ENCODE measurements at places on chromosomes 5 and 9.
A peak's percentile ranks its signal among the peaks of the same experiment; 100 is the strongest.

- DNase-seq = no peak
These were observed 78.2 kb downstream of the ATP10B start for GRCh38 chr5:160773646-160774410.

DNA sequence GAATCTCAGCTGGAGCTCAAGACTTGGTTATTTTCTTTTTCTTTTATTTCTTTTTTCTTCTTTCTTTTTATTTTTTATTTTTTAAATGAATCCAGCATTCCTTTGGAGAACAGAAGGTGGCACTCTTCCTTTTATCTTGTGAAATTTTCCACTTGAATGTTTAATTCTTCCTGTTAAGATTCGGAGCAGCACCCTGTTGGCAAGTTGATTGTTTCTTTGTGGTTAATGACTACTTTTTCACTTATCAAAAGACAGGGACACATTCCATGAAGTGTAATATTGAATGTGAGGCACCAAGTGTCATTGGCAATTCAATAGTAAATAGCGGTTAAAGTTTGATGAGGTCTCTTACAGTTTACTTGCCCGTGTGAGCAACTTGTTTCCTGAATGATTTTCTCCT is 240.5 kb upstream of the CHD1 start:
- DNase-seq = no peak

- DNase-seq = no peak
These were observed 3.1 kb upstream of the CAMLG start for GRCh38 chr5:134735243-134735642.

DNA sequence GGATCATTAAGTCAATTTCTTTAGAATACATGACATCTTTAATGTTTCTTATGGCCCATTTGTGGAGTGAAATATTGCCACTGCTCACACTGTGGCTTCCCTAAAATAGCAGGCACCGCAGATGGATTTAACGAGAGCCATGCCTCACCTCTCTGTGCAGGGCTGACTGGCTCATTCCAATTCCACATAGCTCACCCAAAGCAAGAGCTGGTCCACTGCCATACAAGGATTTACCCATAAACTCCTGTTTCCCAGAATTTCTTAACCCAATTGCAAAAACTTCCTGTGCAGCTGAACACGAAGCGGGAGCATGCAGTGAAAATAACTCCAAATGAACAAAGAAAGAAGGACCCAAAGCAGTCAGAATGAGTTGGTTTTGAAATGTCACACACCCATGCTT is 159.5 kb downstream of the BAAT start:
- DNase-seq = no peak

- DNase-seq = no peak
These were observed 352.4 kb upstream of the ACTBL2 start for GRCh38 chr5:57834829-57835608.

DNA sequence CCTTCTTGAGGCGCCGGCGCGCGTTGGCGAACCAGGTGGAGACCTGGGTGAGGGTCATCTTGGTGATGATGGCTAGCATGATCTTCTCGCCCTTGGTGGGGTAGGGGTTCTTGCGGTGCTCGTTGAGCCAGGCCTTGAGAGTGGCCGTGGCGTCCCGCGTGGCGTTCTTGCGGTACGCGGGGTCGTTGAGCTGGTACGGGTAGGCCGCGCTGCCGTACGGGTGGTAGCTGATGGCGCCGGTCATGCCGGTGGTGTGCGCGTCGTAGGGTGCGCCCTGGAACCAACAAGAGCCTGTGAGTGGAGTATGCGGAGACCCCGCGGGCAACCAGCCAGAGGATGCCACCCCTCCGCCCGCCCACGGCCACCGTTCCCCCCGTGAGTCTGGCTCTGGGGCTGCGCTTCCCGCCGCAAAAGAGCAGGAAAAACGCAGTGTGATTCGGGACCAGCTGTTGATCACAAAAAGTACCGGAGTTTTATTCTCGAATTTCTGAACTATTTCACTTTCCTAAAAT is 1.9 kb downstream of the IRX2 start:
- DNase-seq = no peak

- DNase-seq = no peak
These were observed 75.2 kb upstream of the GALNT10 start for GRCh38 chr5:154115291-154115690.

GRCh38 chr9:99626426-99626825 is 195.3 kb upstream of the NR4A3 start:
- DNase-seq = no peak

DNA sequence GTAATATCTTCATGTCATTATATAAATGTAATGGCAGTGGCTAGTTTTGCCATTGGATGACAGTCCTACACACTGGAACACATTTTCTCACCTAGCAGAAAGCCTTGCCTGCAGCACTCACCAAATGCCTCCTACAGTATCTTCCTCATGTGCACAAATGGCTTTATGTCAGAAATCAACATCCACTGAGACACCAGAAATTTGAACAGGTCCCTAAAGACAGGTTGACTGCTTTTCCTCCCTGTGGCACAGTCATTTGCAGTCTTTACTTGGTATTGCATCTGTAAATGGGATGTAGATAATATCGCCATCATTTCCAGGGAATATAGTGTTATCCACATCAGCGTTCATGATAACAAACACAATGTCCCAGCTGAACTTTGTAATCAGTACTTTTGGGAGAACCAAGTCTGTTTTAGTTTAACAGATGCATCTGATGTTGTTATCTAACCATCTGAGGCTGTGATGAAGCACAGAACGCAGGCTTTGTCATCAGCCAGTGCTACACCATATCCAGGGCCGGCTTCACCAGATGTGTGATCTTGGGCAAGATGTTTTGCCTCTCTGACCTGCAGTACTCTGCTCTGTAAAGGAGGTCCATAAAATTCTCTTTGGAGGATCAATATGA is 83.9 kb upstream of the TAS2R1 start:
- DNase-seq = no peak

- no peak for DNase-seq
These were observed 215.8 kb upstream of the DAB2 start for GRCh38 chr5:39640552-39640951.

- DNase-seq = no peak
These were observed 142.4 kb downstream of the MAPKAP1 start for GRCh38 chr9:125564631-125565030.

DNA sequence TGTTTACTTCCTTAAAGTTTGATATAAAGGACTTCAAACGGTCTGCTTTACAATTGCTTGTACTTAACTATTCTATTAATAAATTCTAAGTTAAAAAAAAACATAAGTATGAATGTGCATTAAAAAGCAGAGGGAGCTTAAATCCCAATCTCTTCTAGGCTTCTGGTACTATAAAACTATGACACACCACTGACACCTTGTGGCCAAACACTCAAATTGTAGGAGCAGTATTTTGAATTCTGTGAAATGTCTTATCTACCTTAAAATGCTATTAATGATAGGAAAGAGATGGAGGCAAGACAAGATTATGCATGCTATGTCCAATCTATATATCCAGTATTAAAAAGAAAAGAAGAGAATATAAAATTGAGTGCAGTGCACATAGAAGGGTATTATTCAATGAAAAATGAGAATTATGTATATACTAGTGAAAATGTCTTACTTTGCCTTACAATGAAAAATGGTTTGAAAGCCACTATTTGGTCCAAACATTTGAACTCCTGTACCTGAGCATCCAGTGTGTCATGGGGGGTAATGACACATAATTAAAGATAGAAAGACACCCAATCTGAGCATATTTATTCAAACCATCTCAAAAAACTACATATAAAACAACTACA is 87.6 kb downstream of the ERP44 start:
- peak; percentile 36 for DNase-seq

GRCh38 chr5:76808141-76808691 is 10.6 kb upstream of the F2RL1 start:
- no peak for DNase-seq

DNA sequence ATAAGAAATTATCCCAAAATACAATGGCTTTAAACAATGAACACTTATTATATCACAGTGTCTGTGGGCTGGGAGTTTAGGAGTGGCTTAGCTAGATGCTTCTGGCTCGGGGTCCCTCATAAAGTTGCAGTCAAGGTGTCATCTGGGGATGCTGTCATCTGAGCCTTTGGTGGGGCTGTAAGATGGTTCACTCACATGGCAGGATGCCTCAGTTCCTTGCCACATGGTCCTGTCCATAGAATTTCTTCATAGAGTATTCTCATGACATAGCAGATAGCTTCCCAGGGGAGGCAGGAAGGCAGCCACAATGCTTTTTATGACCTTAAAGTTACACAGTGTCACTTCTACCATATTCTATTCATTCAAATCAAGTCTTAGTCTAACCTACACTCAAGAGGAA is 51.2 kb upstream of the HMHB1 start:
- DNase-seq = no peak

GRCh38 chr5:54263447-54263846 is 46.9 kb downstream of the ARL15 start:
- no peak for DNase-seq

GRCh38 chr5:89309268-89309667 is 426.3 kb upstream of the MEF2C start:
- DNase-seq = peak; percentile 47

DNA sequence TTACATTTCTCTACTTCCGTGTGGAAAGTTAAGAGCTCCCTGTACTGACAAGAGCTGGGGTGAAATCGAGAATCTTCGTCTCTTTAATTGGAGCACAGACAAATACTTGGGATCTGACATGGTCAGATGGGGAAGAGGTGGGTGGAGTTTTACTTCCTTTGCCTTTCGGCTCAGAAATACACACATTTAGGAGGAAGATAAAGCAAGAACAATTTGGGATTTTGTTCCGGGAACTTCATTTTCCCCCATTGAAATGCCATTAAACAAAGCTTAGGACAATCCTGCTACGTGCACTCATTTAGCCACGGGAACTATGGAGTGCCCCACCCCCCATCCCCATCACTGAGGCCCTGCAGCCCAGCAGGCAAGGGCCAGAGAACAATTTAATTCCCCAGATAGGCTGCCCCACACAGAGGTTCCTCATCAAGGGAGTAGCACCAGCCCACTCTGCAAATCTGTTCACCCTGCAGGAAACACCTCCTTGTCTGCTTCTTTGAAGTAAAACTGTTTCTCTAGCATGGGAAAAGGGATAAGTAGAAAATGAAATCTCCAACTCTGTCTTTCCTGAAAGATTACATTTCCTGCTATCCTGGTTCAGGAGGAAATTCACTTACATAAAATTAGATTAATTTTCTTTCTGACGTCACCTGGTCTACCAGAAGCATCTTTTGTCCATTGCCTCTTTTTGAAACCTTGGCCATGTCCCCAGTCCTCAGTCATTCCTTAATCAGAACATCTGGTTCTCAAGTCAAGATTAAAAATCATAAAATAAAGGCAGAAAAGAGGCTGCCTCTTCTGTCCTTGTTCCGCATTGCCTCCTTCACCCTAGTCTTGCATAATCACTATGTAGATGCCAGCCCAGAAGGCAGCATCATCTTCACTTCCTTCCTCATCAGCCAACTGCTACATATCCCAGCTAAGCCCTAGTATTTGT is 206.4 kb downstream of the ENC1 start:
- no peak for DNase-seq

GRCh38 chr9:113715086-113715485 is 161.0 kb upstream of the ZNF618 start:
- DNase-seq = no peak

DNA sequence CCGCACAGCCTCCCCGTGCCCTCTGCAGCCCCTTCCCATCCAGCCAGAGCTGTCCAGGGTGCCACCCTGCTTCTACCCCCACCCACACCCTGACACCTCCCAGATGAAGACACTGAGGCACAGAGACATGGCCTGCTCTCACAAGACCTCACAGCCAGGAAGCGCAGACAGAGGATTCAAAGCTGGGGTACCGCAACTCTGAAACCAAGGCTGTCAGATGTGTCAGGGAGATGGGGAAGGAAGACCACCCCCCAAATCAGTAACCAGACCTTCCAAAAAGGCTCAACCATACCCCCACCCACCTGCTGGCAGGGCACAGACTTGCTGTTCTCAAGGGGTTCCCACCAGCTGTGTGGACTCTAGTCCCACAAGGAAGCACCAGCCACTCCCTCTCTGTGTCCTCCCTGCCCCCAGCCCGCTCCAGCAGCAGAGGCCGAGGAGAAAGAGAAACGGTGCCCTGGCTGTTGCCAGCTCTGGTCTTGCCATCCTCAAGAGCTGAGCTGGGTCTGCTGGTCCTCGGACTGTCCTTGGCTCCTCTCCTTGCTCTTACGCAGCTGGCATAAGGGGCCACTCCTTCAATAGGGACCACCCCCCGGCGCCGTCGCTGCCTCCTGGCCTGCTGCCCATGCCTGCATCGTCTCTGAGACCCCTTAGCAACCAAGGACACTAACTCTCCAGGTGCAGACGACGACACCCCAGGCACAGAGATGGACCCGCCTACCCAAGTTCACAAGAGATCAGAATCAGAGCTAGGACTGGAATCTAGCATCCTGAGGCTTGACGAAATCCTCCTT is 699 bp downstream of the AKNA start:
- DNase-seq = peak; percentile 46

DNA sequence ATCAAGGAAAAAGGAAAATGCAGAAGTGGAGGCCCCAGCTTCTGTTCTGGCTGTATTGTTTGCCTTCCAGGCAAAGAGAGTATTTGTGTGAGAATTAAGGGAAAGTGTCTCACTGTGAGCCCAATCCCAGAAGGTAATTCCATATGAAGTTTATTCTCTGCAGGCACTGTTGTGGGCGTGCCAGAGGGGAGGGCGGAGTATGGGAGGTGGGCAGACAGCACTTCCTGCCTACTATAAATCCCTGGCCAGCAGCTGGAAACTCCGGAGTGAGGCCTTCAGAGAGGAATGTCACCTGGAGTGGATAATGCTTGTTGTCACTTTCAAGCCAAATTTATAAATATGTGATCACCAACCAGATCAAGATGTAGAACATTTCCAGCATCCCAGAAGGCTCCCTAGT is 209.5 kb downstream of the ARHGAP26 start:
- DNase-seq = no peak
